NCI-H748 treated with DMSO at 0.1 percent for 48 hours (cell line): ENCODE measurements at places on chromosomes 4 and X.

GRCh38 chr4:37388681-37389365 is 144.3 kb downstream of the NWD2 start:
- DNase-seq: no peak

DNA sequence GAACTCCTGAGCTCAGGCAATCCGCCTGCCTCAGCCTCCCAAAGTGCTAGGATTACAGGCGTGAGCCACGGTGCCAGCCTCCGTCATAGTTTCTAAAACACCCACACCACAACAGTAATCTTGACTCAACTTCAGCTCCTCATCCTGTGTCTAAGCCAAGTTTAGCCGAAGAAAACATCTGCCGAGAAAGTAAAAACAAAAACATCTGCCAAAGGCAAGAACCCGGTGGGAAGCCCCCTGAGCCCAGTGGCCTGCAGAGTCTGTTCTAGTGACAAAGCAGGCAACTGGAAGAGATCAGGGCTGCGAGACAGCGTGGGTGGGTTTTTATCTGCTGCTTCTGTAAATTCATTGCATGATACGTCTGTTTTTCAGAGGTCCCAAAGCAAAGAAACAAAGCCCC is 26.6 kb upstream of the CD99 start:
- DNase-seq: no peak

DNA sequence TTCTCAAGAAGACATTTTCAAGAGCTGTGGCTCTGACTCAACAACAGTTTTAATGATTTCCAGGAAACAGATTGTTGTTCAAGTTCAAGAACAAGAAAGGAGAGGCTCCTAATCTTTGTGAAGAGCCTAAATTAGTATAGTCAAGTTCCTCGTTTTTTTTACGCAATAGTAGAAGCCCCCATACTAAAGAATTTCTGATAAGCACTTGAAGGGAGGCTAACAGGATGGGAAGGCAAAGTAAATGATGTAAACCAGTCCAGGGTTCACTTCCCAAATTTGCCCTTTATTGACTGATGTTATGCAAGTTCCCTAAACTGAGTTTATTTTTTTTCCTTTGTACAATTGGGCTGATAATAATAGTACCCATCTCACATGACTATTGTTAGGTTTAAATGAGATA is 178.2 kb downstream of the RTL9 start:
- no peak for DNase-seq

- no peak for DNase-seq
These were observed 30.3 kb downstream of the TLR10 start for GRCh38 chr4:38752372-38752940.

GRCh38 chrX:97096385-97096784 is 212.7 kb downstream of the RPA4 start:
- DNase-seq: no peak

DNA sequence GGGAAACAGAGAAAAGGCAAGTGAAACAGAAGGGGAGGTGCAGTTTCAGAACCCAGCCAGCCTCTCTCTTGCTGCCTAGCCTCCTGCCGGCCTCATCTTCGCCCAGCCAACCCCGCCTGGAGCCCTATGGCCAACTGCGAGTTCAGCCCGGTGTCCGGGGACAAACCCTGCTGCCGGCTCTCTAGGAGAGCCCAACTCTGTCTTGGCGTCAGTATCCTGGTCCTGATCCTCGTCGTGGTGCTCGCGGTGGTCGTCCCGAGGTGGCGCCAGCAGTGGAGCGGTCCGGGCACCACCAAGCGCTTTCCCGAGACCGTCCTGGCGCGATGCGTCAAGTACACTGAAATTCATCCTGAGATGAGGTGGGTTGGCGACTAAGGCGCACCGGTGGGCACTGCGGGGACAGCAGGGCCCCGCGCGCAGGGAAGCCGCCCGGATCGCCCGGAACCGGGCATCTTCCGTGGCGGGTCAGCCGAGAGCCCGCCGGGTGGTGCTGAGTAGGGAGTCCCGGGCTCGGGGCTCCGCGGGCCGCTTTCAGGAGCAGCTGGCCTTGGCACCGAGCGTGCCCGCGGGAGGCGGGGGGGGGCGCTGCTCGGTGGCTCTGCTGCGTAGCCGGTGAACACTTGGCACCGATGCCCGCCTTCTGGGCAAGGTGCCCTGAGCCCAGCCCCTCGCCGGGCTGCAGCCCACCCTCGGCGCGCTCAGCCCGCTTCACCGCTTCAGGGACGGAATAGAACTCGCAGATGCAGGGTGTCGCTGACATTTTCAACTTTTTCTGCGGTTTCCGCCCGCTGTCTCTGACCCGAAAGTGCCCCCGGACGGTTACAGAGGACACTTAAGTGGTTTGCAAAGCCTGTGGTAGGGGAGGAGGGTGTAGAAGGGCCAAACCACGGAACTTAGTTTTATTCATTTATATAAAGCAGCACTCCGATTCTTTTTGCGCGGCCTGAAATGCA is at the start of gene CD38:
Gene CD38, plus strand, starts transcription at position 40 of the 953 bp plus-strand sequence. Its CDS starts 87 bp downstream, at position 127.
- no peak for DNase-seq

GRCh38 chrX:111876646-111877045 is 665 bp downstream of the TRPC5OS start:
- DNase-seq: no peak

DNA sequence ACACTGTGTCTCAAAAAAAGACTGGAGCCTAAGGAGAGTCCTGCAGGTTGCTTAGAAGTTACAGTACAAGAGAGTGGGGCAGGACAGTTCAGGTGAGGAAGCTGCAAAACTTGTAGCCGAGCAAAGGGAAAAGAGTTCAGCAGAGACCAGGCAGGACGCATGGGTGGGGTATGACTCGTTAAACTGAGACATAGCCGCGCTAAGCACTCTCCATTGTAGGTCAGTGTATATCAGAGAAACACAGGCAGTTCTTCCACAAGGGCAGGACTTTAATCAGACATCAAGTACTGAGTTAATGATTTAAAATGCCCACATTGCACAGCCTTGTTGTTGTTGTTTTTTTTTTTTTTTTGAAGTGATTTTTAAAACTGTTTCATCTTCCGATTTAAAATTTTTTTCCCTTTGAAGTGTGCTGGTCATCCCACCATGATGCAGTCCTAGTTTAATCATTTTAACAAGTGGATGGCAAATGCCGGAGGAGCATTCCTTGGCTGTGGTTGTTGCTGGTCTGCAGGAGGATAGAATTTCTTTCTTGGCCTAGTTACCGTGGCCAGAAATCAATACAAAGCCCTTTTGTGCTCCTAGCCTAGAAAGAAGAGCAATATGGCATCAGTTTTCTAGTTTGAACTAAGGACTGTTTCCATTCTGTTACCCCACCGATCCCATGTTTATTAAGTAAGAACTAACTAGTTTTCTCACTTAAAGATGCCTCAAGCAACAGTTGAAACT is 10.3 kb downstream of the LAP3 start:
- no peak for DNase-seq

- DNase-seq: no peak
These were observed 131.5 kb downstream of the HS3ST1 start for GRCh38 chr4:11297201-11297600.
